Activated naive CD8-positive, alpha-beta T cell treated with anti-CD3 and anti-CD28 coated beads, Interleukin-2, amount 10 ng/mL, durations not matched to agents 7 days and 5 days (primary cell): ENCODE measurements at places on chromosomes 16 and 17. TPM values are rescaled to one million over a fixed set of nuclear protein-coding genes. Genes with fewer than 3 reads are reported as not detected.

Gene KRT39
- total RNA-seq, result not detected

Gene SOX8
- 0.50 TPM for total RNA-seq

- DNase-seq, result no peak
These were observed 32.6 kb downstream of the COPZ2 start for GRCh38 chr17:48004983-48005382.

DNA sequence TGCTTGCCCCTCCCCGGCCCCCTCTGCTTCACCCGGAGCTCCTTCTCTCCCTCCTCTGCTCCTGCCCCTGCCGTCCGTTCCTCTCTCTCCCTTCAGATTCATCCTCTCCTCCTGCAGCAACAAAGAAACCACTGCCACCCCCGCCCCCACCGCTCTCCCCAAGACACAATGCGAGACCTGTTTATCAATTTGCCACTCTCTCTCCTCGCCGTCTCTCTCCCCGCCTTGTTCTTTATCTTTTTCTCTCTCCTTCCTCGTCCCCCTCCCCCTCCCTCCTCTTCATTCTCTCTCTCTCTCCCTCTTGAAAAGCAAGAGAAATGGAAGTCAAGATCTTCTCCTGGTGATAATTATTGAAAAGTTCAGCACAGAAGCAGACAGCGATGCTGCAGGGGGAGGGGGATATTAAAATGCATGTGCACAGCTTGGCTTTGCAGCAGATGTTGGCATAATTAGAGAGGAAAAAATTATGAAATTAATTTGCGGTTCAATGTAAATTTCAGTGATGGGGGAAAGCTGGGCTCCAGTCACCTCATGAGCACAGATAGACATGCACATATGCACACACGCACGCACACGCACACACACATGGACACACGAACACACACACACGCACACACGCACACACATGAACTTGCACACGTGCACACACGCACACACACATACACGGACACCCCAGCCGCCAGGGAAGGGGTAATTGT is 58.1 kb upstream of the CBFA2T3 start:
- no peak for DNase-seq

- DNase-seq, result no peak
These were observed 26.3 kb upstream of the ABCA3 start for GRCh38 chr16:2366660-2367309.
